ENCODE measurements at places on chromosomes 5 and 9.

DNA sequence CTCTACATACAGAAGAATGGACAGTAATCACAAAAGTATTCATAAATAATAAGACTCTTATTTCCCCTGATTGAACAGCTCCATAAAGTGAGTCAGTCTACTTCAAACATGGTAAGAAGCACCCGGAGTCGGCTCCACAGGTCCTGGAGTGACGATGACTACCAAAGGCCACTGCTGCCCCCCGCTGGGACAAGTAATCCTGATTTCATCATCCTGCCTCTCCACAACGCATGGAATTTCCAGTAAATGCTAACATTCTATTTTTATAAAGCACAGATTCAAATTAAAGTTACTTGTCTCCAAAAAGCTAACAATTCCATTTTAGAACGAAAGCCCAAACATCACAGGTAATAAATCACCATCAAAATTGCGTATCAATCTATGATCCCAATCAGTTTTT is 16.2 kb downstream of the ATPSCKMT start:
- DNase-seq: peak; percentile 22

- DNase-seq: no peak
These were observed 33.9 kb downstream of the HACD4 start for GRCh38 chr9:20997503-20998076.

GRCh38 chr5:16072616-16073015 is 107.0 kb downstream of the MARCHF11 start:
- DNase-seq: no peak

GRCh38 chr5:97231025-97231636 is 48.1 kb upstream of the RIOK2 start:
- DNase-seq: peak; percentile 57

DNA sequence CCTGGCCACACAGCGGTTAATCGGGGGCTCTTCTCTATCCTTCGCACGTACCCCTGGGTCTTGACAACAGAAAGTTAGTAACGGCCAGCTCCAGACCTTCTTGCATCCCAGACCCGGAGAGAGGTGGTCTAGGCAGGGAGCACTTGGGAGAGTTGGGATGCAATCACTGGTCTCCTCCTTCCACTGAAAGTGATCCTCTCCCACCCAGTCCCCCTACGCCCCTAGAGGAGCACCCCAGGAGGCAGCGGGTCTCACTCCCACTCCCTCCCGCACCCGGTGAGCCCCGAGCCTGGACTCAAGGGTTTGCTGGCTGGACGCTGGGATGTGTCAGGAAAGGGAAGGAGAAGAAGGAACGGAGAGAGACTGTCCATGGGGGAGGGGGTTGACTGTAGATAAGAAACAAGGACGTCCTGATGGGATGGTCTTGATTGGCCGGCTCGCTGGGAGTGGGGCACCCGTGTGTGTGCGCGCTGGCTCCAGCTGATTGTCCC is 2.0 kb downstream of the RORB start:
- DNase-seq: peak; percentile 83

DNA sequence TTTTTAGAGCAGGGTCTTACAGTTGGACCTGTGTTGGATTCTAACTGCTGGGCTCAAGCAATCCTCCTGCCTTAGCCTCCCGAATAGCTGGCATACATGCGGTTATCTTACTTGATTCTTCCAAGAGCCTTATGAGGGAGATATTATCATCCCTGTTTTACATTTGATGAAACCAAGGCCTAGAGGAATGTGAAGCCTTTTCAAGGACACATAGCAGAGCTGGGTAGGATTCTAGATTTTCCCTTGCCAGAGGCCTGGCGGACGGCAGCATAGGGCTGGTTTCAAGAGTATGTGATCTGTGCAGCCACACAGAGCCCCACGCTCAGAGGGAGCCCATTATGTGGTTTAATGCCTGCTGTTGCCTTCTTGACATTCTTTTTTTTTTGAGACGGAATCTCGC is 24.2 kb downstream of the NDST1 start:
- DNase-seq: no peak

- no peak for DNase-seq
These were observed 146.5 kb downstream of the LPAR1 start for GRCh38 chr9:110891760-110892159.

GRCh38 chr5:134084570-134084969 is 29.9 kb upstream of the TCF7 start:
- no peak for DNase-seq

- DNase-seq: no peak
These were observed 501.5 kb downstream of the ELAVL2 start for GRCh38 chr9:23324511-23324910.

GRCh38 chr9:135563039-135563476 is 1.5 kb downstream of the PAEP start:
- no peak for DNase-seq

DNA sequence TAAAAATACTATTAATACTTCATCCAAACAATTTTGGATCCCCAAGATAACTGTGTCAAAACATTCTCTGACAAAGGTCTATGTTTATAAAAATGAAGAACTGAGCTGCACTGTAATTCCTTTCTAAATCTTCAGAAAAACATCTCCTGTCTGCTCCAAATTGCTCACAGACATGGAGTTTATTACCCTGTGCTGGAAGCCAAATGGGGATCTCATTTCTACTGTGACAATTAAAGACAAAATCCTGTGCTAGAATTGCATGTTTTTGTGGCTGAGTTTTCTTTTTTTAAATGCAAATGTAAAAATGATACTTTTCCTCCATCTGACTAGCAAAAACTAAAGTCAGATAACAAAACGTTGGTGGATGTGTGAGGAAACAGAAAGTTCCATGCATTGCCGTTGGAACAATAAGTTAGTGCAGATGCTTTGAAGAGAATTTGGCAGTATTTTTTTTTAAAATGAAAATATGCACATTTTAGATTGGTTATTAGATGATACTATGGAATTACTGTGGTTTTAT is 93.5 kb downstream of the GNA14 start:
- DNase-seq: no peak

- DNase-seq: no peak
These were observed 84.0 kb upstream of the APC start for GRCh38 chr5:112653638-112654205.

- DNase-seq: no peak
These were observed 37.2 kb downstream of the RCL1 start for GRCh38 chr9:4829969-4830368.

- no peak for DNase-seq
These were observed 39.7 kb downstream of the CDC42SE2 start for GRCh38 chr5:131303537-131303936.

DNA sequence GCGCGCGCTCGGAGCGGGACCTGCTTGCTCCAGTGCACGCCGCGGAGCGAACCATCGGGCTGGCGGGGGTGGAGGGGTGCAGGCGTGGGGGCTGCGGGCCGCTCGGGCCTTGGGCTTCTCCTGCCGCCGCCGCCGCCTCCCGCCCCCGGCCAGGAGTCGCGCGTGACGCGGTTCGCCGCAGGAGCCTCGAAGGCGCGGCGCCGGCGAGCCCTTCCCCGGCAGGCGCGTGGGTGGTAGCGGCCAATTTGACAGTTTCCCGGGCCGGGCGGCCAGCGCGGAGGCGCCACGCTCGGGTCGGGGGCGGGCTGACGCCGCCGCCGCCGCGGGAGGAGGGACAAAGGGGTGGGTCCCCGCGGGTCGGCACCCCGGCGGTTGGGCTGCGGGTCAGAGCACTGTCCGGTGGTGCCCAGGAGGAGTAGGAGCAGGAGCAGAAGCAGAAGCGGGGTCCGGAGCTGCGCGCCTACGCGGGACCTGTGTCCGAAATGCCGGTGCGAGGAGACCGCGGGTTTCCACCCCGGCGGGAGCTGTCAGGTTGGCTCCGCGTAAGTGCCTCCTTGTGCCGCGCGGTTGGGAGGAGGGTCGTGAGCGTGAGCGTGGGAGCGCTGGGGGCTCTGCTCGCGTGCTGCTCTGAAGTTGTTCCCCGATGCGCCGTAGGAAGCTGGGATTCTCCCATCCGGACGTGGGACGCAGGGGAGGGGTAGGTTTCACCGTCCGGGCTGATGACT is at the start of gene TJP2:
TSS of gene TJP2 (plus strand) at position 387 of the 725 bp plus-strand sequence. CDS start at position 483, 96 bp downstream.
- DNase-seq: peak; percentile 86

DNA sequence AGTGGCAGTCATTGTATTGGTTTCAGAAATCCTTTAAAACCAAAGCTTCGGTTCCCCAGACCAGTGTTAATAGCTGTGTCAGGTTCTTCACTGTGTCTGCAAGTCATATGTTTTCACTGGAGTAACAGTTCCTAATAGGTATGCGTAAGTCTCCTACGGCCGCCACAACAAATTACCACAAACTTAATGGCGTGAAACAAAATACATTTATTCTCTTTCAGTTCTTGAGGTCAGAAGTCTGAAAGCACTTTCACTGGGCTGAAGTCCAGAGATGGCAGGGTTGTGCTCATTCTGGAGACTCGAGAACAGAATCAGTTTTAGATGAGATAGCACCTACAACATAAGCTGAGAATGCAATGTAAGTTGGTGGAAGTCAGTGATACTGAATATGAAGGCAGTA is 556.2 kb downstream of the TLE4 start:
- DNase-seq: no peak

GRCh38 chr9:131194762-131195161 is 69.4 kb downstream of the NUP214 start:
- DNase-seq: no peak

- no peak for DNase-seq
These were observed 815.5 kb downstream of the TLE1 start for GRCh38 chr9:80873861-80874260.

GRCh38 chr5:122369253-122369815 is 57.3 kb downstream of the SNCAIP start:
- DNase-seq: no peak

DNA sequence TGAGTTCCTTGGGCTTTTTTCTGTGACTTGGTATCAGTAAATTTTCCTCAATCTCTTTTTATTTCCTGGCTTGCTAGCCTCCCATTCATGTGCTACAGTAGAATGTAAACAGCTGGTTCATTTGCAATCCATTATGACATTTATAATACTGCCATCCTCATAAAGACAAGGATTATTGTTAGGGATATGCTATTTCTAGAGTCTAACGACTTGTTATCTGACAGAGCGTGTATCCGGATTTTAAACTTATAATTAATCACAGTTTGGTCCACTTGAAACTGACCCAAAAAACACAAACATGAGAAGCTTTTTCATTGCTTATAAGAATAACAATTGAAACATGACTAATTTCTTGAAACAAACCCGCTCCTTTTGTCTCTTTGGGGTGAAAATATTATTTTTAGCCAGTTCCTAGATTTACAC is 585.8 kb downstream of the TLE4 start:
- no peak for DNase-seq

- DNase-seq: no peak
These were observed 223.2 kb downstream of the CACNA1B start for GRCh38 chr9:138100711-138101350.

GRCh38 chr5:111511831-111512374 is 432 bp downstream of the STARD4 start:
- DNase-seq: no peak

- DNase-seq: no peak
These were observed 1.6 kb downstream of the SKP1 start for GRCh38 chr5:134174841-134175839.

DNA sequence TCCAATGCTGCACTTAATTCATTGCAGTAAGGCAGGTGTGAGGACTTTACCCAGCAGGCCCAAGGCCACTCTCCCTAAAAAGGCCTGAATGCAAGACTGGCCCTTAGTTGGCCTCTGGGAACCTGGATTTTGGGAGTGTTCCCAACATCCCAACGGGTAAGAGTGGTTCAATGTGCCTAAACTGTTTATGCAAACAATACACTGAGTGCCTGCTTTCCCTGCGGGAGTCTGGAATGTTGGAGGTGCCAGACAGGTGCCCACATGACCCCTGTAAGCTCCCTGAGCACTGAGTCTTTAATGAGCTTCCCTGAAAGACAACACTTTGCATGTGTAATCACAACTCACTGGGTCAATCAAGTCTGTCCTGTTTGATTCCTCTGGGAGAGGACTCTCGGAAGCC is 37.4 kb downstream of the NSUN2 start:
- DNase-seq: no peak

- DNase-seq: no peak
These were observed 9.9 kb downstream of the HNRNPH1 start for GRCh38 chr5:179613460-179614071.

GRCh38 chr5:151108566-151108965 is 27.7 kb upstream of the TNIP1 start:
- DNase-seq: no peak

- DNase-seq: peak; percentile 35
These were observed 204.3 kb downstream of the PIK3R1 start for GRCh38 chr5:68419637-68420452.

GRCh38 chr5:150021491-150022157 is 21.1 kb downstream of the HMGXB3 start:
- no peak for DNase-seq

- no peak for DNase-seq
These were observed 7.6 kb downstream of the TENT2 start for GRCh38 chr5:79619854-79620253.

DNA sequence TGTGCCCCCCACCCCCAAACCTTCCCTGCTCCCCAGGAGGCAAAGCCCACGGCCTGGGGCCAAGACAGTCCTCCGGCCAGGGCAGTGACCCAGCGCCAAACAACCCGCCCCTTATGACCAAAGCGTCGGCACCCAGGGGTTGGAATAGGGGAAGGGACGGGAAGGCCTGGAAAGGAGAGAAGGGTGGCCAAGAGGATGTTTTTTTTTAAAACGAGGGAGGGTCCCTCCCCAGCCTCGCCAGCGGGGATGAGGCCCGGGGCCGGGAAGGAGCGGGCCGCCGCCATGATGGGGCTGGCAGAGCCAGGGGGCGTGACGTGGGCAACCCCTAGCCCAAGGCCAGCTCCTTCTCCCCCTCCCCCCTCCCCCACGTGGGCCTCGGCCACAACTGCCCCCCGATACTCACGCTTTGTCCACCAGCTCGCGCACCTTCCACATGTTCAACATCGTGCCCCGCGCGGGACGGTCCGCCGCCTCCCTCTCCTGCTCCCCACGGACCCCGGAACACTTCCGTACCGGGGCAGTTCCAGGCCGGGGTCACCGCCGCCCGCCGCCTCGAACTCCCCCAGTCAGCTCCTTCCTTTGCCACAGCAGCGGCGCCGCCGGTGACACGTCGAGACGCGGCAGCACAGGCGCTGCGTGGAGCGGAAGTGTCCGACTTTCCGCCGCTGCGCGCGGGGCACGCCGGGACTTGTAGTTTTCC is at the start of gene CLINT1:
TSS of gene CLINT1 (minus strand) at position 619 of the 700 bp plus-strand sequence. CDS start at position 444, 175 bp downstream.
- DNase-seq: peak; percentile 92

- DNase-seq: no peak
These were observed 349.0 kb downstream of the BRINP1 start for GRCh38 chr9:119020284-119020683.

GRCh38 chr5:139422307-139422893 is 16.9 kb downstream of the DNAJC18 start:
- peak; percentile 56 for DNase-seq

DNA sequence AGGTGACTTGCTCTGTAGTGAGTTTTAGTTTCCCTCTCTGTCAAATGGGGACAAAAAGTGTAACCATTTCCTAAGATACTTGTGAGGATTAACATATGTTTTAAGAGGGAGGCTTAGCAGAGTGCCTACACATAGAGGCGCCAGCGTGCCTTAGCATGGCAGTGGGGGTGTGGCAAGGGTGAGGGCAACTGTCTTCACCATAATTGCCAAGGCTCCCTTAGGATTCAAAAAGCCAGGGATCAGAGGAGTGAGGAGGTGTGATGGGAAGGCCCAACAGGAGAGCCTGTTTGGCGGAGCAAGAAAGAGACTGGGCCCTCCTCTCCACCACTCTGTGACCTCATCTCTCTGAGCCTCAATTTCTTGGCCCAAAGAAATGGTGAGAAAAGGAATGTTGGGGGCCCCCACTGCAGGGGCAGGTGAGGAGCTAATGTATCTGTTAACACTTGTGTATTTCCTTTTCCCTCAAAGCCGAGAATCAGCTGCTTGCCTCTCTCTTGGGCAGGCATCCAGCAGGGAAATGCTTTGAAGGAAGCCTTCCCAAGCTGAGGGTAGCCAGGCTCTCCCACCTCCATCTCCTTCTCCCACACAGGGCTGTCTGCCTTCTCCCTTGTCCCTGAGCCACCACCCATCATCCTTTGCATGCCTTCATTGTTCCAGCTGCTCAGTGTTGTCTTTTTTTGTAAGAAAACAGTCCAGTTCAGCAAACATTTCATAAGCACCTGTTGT is 76.0 kb downstream of the DAB2IP start:
- DNase-seq: peak; percentile 6
